Natural killer cell (primary cell): ENCODE measurements at places on chromosomes 3 and 15. TPM values are rescaled to one million over a fixed set of nuclear protein-coding genes. Genes with fewer than 3 reads are reported as not detected.

- DNase-seq, result no peak
- H3K27me3 ChIP-seq, result no peaks in the 10 kb centered on the region
- no peak overlapping the region for H3K27ac ChIP-seq
- H3K36me3 ChIP-seq, result no peaks in the 10 kb centered on the region
- no peaks in the 10 kb centered on the region for H3K4me1 ChIP-seq
- no peak overlapping the region for H3K4me3 ChIP-seq
Measured at GRCh38 chr3:105608623-105609022, 241.9 kb downstream of the ALCAM start.

GRCh38 chr3:129051871-129052340 lies 8.7 kb upstream of the GP9 start:
- H3K27ac ChIP-seq, result no peak overlapping the region
- no peak overlapping the region for H3K4me3 ChIP-seq
- no peak for DNase-seq
- no peaks in the 10 kb centered on the region for H3K27me3 ChIP-seq
- peaks cover 9% of the 10 kb centered on the region for H3K4me1 ChIP-seq

DNA sequence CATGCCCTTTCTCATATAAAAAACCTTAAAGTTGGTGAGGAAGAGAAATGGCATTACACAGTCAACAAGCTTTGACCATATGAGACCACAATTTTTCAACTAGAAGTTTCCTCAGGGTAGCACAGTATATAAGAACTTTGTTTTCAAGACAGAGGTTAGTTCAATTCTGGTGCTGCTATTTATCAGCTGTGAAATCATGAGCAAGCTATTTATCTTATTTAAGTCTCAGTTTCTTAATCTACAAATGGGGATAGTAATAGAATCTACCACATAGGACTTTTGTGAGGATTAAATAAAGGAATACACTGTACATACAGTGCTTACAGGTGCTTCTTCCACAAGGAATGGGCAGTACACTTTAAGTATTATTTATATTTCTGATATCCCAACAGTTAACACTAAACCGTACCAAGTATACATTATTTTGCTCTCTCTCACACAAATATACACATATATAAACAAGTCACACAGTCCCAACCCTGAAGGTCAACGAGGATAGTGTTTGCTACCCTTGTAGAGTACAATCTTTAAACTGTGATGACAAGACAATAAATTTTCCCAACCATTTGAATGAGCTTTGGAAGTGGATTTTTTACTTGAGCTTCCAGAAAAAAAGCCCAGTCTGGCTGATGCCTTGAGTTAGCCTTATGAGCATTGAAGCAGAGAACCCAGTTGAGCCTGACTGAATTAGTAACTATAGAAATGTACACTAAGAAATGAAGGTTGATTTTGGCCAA lies 178.8 kb downstream of the TNIK start:
- H3K27me3 ChIP-seq, result no peaks in the 10 kb centered on the region
- H3K36me3 ChIP-seq, result no peaks in the 10 kb centered on the region
- H3K4me3 ChIP-seq, result no peak overlapping the region

GRCh38 chr15:70528816-70529215 lies 234.5 kb downstream of the UACA start:
- DNase-seq, result peak; percentile 41

DNA sequence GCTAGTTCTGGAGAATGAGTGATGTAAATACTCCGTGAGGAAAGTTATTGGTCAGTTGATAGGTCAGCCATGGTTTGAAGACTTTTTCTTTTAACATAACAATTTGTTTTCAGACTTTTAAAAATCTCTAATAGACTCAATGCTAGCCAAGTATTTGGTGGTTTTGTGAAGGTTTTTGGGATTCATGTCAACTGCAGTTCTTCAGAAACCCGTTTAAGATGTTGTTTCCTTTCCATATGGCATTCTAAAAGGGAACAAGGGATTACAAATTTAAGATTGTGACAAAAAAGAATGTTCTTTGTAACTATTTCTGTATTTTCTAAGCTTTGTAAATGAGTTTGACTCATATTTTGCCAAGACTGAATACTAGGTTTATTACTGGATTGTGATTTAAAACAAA lies 281.7 kb upstream of the COL8A1 start:
- no peaks in the 10 kb centered on the region for H3K36me3 ChIP-seq
- H3K27me3 ChIP-seq, result no peaks in the 10 kb centered on the region
- DNase-seq, result no peak
- H3K27ac ChIP-seq, result no peak overlapping the region
- H3K4me3 ChIP-seq, result no peak overlapping the region
- H3K4me1 ChIP-seq, result no peaks in the 10 kb centered on the region

The TMC3 gene
- not detected for total RNA-seq

The CPLX3 gene
- 0.16 TPM for total RNA-seq
